GM06990 (cell line): ENCODE measurements at places on chromosomes 11 and 22.

GRCh38 chr11:84560206-84560605 is 1066.9 kb downstream of the DLG2 start:
- no peak for DNase-seq

GRCh38 chr11:59473015-59473414 is at the start of gene OR4D10:
Gene OR4D10, plus strand, starts transcription at chr11:59473315. Its CDS starts 4,115 bp downstream, at chr11:59477430.
- DNase-seq, result no peak

DNA sequence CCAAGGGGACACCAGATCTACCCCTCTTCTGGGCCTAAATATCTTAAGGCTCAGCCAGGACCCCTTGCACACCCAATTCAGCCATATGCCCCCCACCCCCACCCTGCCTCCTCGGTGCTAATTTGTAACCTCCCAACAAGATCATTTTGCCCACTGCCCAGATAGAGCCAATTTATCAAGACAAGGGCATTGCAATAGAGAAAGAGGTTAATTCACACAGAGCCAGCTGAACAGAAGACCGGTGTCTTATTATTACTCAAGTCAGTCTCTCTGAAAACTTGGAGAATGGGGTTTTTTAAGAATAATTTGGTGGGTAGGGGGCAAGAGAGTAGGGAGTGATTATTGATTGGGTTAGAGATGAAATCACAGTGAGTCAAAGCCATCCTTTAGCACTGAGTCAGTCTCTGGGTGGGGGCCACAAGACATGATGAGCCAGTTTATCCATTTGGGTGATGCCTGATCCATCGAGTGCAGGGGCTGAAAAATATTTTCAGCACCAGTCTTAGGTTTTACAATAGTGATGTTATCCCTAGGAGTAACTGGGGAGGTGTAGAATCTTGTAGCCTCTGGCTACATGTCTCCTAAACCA is 9.9 kb upstream of the CAPN5 start:
- no peak for DNase-seq

DNA sequence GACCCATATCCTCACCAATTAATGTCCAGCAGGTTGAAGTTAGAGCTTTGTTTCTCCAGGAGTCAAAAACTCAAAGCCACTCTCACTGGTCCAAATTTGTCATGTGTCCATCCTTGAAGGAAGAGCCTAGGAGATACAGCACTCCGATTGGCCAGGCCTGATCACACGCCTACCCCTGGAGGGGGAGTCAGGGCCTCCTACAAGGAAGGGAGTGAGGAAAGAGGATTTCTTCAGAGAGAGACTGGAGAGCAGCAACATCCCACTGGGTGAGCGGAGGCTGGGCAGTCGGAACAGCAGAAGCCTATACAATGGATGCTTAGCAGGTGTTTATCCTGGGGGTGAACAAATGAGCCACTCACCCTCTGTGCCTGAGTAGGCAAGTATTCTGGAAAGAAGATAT is 113.9 kb downstream of the TRIM29 start:
- DNase-seq, result no peak

GRCh38 chr11:63478896-63479295 is 12.1 kb downstream of the PLAAT5 start:
- DNase-seq, result peak; percentile 25

GRCh38 chr11:101516546-101516945 is 67.3 kb downstream of the TRPC6 start:
- no peak for DNase-seq

DNA sequence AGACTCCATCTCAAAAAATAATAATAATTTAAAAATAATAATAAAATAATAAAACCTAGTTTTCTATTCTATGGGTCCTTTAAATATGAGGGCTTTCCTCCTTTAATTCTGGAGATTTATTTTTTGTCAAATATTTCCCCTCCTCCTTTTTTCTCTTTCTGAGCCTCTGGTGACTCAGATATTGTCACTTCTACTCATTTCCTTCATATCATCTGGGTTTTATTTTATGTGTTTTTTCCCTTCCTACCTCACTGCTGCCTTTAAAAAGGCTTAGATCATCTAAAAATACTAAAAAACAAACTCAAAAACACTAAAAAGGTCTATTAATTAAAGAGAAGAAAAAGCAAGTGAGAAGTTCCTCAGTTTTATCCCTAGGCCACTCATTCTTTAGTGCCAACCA is 138.9 kb downstream of the SPON1 start:
- DNase-seq, result no peak
